AG04449 (cell line): ENCODE measurements at places on chromosomes 6 and 20.

- DNase-seq, result no peak
Observed at GRCh38 chr6:34115403-34115795, 30.5 kb downstream of the GRM4 start.

GRCh38 chr6:150301846-150302519 lies 66.8 kb upstream of the IYD start:
- no peak for DNase-seq

DNA sequence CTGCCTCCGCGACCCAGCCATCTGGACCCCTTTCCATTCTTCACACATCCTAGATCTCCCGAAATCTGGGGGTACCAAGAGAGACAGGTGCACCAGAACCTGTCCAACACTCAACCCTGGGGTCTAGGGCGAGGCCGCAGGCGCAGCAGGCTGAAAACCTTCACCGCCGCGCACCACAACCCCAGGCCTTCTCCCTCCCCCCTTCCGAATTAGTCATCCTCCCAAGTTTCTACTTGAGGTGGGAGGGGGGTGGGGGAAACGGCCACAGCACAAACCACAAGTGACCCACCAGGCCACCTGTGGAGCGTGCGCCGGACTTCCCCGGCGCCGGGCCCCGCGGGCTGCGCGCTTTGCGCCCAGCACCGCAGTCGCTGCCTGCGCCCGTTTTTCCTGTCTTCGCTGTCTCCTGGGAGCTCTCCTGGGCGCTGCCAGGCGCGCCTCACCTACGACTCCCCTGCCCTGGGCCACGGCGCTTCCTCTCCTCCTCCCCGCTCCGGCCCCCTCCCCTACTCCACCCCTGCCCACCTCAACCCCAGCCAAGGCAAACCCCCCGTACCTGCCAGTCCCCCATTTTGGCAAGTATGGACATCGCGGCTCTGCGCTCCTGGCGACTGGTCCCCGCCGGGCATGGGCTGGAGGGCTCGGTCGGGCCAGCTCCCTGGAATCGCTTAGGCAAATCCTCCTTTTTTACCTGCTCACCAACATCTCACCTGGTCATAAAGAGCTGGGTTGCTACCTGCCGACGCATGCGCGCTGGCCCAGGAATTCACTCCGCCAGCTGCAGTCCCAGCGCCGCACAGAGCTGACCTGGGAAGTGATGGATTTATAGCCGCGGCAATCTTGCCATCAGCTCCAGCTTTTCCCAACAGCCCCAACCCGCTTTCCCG lies 4.2 kb upstream of the TFAP2A start:
- DNase-seq, result no peak

DNA sequence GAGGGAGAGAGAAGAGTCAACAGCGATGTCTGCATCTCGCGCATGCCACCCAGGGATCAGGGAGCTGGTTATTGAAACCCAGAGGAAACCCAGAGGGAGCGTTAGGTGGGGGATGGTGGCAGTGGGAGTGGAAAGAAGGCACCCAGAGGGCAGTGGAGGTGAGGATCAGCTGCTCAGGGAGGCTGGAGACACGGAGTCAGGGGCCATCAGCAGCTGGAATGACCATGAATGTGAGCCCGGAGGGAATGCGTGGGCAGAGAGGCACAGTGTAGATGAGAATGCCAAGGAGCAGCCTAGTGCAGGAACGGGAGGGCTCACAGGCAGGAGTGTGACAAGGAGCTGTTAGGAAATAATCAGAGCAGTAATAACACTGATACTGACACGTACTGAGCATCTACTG lies 36.2 kb downstream of the RSPO4 start:
- no peak for DNase-seq

DNA sequence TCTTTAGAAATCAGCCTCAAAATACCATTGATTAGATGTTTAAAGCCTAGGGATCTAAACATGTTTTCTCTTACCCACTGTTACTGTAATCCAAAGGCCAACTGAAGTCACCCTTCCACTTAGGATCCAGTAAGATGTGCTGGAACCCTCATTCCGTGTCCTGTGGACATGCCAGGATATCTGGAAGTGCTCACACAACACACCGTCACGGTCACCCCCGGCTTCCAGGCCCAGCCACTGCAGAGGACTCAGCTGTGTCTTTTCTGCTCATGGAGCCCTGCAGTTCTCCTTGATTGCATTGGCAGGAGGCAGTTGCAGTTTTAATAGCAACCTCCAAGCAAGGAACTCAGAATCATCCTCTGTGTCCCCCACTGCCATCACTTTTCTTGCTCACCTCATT lies 93.3 kb downstream of the CAP2 start:
- no peak for DNase-seq

DNA sequence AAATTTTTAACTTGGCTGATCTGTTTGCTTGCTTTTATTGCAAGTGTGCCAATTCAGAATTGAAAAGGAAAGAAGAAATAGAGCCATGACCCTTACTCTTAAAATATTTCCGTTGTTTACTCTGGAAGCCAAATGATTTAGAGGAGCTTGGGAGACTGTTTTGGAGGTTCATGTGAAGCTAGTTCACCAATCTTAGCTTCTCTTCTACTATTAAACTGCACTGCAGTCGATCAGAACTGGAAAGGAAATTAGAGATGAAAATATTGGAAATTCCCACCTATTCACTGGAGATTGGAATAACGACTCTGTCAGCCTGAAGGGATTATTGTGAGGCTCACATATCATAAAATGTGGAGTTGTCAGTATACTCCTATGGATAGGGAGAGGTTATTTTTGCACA lies 81.8 kb downstream of the MLIP start:
- no peak for DNase-seq

- DNase-seq, result no peak
Observed at GRCh38 chr20:10654250-10654610, 19.6 kb downstream of the JAG1 start.

- DNase-seq, result no peak
Observed at GRCh38 chr6:15423286-15423993, 177.6 kb downstream of the JARID2 start.
